Muscle of leg (tissue), 16 donors: ENCODE measurements at places on chromosomes 5 and 9.

DNA sequence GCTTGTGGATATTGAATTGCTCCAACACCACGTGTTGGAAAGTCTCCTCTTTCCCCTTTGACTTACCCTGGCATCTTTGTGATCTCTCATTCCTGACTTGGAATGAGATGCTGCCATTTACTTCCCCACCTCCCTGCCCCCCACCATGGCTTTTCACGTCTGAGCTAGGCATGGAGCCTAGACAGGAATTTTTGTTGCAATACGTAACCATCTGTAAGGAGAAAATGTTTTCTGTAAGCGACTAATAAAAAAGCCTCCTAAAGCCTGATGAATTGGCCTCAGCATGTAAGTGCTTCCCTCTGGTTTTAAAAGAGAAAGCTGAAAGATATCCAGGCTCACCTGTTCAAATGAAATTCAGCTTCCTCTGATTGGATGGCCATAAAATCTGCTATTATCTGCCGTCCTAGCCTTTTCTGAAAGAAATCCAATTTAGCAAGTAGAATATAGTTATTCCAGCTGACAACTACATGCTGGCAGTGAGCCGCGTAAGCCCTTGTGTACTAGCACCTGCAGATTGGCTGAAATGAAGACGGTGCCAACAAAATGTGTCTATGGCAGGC is 200.1 kb downstream of the NSG2 start:
- H3K4me3 ChIP-seq, result no peak overlapping the region
- H3K36me3 ChIP-seq, result no peaks in the 10 kb centered on the region
- H3K27ac ChIP-seq, result no peak overlapping the region
- H3K4me1 ChIP-seq, result peaks cover 5% of the 10 kb centered on the region

DNA sequence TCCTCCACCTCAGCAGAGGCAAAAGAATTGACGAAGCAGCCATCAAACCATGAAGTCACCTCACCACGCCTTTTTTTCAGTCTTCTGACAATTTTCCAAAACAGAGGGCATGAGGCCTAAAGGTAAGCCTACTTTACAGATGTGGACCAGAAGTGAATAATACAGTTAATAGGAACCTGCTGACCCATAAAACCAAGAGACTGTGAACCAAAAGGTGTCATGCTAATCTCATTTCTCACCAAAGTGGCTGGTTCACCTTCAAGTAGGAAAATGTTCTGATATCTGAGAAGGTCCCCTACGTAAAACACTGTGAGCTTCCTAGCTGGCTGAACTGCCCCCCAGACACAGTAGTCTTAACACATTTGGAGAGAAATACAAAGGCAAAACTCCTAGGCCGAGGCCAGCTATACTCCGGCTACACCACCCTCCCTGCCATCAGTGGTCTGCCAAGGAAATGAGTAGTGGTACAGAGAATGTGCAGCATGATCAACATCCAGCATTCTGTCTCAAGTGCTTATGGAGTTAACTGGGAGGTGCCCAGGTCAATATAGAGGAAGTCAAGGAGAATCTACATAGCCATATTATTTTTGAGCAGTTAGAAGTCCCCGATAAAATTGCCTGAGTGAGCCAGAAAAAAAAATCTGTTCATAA is 19.3 kb upstream of the F2RL2 start:
- H3K4me1 ChIP-seq, result no peaks in the 10 kb centered on the region
- no peaks in the 10 kb centered on the region for H3K27me3 ChIP-seq

DNA sequence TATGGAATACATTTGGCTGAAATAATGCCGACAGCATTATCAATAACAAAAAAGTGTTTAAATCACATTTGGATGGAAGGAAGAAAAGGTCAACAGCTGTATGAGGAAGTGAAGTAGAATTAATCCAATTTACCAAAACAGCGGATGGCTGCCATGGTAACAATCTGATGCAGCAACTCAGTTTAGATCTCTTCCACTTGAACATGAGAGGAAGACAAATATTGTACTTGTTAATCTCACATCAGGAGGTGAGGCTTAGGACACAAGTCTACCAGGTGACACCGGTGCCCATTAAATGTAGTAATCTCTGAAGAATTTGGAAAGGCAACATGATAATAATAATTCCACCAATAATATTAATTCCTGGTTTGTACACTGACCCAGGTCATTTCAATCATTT is 2.4 kb downstream of the RASEF start:
- H3K4me1 ChIP-seq, result peaks cover 9% of the 10 kb centered on the region
- DNase-seq, result no peak
- no peak overlapping the region for H3K27ac ChIP-seq

GRCh38 chr5:78544561-78545201 is 103.9 kb downstream of the LHFPL2 start:
- peak; percentile 97 for DNase-seq
- H3K27ac ChIP-seq, result peak overlapping the region; percentile 85
- no peak overlapping the region for H3K4me3 ChIP-seq
- H3K27me3 ChIP-seq, result no peaks in the 10 kb centered on the region

- no peak overlapping the region for H3K4me3 ChIP-seq
- H3K27me3 ChIP-seq, result no peaks in the 10 kb centered on the region
- peaks cover under 1% of the 10 kb centered on the region for H3K4me1 ChIP-seq
These were observed 6.1 kb upstream of the PANK3 start for GRCh38 chr5:168585119-168585856.
